ENCODE measurements at places on chromosomes 7 and 10.

- no peak for DNase-seq
These were observed 11.6 kb downstream of the HBP1 start for GRCh38 chr7:107180378-107180777.

DNA sequence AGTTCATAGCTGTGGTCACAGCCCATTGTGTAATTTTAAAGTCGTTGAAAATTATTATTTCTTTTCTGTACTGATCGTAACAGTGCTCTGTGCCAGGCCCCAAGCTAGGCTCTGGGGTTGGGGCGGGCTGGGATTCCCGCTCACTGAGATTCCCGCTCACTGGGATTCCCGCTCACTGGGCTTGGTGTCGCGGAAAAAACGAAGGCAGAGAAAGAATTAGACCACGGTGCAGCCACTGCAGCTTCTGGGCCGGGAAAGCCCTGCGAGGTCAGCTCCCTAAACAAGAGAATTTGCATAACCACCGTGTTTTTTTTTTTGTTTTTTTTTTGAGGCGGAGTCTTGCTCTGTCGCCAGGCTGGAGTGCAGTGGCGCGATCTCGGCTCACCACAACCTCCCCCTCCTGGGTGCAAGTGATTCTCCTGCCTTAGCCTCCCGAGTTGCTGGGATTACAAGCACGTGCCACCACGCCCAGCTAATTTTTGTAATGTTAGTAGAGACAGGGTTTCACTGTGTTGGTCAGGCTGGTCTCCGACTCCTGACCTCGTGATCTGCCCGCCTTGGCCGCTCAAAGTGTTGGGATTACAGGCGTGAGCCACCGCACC lies 31.2 kb downstream of the FOXK1 start:
- DNase-seq, result no peak

DNA sequence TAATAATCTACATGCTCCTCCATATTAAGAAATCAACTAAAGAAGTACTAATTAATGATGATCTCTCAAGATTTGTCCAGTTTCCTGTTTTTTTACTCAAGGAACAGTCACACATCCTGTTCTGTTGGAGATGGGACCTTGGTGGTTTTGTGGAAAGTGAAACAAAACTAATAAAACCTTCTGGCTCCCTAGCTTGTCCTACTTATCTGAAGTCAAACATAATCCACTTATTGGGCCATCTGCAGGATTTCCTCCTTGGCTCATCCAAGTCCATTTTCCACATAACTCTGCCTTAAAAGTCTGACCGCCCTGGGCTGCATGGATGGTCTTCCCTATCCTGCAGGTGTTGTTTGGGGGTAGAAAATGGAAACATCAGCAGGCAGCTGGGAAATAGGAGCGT lies 39.4 kb upstream of the TARP start:
- no peak for DNase-seq

DNA sequence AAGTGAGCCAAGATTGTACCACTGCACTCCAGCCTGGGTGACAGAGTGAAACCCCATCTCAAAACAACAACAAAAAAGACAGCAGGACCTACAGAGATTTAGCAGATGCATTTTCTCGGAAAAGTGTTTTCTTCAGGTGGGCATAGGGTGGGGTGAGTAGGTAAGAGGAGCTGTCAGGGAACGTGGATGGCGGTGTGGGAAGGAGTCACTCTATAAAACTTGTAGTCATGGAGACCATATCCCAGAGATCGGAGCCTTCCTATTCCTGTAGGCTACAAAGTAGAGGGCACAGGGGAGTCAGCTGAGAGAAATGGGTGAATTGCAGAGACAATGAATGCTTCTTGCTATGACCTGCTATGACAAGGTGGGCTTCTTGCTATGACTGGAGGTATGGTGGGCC lies 283.0 kb upstream of the FOXK1 start:
- DNase-seq, result no peak

DNA sequence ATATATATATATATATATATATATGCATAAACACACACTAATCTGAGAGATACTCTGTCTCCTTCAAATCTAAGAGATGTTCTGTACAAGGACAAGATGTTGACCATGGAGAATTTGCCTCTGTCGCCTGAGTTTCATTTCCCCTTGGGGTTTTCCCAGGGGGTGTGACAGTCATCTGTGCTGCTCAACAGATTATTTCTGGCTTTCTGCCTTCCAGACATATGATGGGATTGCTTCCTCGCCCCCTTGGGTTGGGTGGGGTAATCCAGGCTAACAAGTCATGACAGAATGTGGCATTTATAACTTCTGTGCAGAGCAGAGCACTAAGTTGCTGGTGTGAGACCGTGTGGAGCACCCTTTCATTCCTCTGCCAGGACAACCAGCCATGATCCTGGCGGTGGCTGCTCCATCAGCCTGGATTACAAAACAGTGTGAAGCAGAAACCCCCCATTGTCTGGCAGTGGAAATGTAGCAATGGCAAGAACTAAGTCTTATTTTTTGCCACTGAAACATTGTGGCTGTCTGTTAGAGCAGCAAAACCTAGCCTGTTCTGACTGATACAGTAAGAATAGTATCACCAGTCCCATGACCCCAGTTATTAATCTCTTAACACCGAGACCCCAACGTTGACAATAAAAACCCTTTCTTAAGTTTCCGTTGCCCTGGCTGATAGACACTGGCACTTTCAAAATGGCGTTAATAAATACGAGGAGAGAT lies 13.7 kb upstream of the USP6NL start:
- no peak for DNase-seq

GRCh38 chr10:7634142-7634894 lies 32.4 kb downstream of the ITIH5 start:
- DNase-seq, result no peak

DNA sequence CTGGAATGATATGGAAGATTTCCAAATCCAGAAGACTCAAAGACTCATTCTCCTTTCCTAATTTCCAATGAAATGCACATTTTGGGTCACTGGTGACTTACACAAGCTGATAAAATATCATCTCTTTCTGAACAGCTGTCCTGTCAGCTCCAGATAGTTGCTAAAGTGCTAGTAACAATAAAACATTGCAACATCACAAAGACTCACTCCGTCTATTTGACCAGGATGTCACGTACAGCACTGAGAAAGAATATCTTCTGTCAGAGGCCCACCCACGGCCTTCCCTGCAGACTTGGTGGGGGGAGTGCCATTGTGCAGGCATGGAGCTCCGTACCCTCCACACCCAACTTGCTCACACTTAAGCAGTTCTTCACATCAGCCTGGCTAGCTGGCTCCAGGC lies 78.9 kb upstream of the EGR2 start:
- DNase-seq, result no peak

DNA sequence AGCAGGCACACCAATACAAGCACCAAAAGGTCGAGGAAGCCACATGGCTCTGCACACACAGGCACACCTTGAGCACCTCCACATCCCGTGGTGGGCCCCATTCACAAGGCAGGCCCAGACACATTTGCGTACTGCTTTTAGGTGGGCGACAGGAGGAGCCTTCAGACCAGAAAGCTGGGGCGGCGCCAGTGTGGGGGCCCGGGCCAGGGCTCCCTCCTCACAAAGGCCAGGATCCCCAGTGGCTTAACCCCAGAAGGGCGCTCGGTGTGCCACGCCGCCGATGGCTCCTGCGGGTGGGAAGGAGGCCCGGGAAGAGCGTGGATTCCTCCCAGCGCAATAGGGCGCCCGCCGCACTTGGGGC lies 2.8 kb upstream of the SMARCD3 start:
- no peak for DNase-seq

DNA sequence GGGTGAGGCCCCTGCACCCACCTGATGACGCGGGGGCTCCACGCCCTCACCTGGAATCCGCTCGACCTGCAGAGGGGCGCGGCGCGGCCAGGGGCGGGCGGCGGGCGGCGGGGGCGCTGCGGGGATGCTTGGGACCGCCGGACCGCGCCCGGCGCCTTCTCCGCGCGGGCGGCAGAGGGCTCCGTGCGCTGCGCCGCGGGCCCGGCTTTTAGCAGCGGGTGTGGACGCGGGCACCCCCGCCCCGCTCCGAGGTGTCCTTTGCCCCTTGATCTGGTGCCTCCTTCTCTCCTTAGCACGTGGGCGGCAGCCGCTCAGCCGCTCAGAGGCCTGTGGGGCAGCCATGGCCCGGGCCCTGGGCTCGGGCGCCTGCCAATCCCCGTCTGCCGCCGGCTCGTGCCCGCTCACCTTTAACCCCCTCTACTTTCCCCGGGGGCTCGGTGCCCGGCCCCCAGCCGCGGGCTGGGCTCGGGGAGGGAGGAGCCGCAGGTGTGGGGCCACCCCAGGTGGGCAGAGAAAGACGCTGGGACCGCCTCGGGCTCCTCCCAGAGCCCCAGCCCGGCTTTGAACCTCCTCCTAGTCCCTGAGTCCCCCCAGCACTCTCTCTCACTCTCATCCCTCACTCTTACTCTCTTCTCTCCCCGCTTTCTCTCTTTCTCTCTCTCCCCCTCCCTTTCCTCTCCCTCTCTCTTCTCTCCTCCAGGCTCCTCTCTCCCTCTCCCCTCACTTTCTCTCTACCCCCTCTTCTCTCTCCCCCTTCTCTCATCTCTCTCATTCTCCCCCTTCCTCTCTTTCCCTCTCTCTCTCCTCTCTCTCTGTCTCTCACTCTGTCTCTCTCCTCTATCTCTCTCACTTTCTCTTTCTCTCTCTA lies 19.7 kb upstream of the VPS37D start:
- DNase-seq, result no peak

DNA sequence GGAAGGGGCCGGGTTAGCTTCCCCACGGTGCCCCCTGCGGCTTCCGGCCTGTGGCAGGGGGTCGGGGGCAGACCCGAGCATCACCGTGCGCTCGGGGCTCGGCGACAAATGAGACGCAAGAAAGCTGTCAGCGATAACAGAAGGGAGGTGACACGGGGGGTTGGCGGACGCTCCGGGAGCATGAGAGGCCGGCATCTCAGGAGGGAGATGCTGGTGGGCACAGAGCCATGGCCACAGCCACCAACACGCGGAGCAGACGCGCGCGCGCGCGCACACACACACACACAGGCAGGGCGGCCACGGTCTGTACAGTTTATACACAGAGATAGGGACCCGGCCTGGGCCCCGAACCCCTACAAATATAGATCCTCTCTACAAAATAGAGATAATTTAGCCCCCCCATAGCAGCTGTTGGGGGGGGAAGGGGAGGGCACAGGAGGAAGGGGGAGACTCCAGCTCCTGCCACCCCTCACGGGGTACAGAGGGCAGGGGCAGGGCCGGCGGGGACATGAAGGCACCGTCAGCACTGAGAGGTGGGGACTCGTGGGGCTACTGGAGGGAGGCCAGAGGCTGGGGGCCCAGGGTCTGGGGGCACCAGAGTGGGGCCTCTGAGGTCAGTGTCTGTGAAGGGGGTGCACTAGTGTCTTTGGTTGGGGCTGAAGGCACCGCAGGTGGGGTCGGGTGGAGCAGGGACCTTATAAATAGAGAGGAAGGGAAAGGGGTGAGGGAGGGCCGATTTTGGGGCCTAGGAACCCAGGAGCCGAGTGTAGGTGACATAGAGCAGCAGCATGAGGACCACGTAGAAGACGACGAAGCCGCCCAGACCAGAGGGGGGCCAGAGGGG lies 884 bp upstream of the SAP25 start:
- no peak for DNase-seq

DNA sequence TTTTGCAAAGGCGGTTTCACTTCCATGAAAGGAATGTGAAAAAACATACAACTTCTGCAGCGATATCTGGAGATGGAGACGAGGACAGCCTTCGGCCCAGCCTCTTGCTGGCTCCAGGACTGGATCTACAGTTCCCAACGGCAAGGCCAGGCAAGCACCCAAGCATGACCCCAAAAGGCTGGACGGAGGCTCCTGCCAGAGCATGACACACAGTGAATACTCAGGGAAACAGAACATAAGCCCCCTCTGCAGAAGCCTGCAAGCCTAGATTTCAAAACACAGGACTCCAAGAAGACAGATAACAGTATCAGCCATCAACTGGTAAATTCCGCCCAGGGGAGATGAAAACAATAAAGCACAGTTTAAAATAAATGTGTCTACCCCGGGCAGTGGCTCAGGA lies 3.3 kb upstream of the LRRC27 start:
- no peak for DNase-seq

- DNase-seq, result no peak
These were observed 183.9 kb upstream of the FZD1 start for GRCh38 chr7:91080351-91080750.

DNA sequence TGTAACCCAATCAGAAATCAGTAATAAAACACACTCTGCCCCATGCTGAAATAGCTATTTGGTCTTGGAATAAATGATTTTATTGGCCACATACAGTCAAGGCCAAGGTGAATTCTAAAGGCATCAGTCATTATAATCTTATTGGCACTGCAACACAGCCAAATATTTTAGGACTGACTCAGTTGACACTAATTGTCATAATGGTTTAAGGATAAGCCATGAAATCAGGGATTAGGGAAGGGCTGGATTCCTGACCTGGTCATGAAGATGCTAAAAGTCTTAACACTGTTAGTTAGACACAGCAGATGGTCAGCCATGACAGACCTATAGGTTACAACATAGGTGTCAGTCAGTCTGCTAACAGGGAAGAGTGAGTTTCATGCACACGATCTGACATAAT lies 330.3 kb upstream of the NPSR1 start:
- DNase-seq, result no peak

DNA sequence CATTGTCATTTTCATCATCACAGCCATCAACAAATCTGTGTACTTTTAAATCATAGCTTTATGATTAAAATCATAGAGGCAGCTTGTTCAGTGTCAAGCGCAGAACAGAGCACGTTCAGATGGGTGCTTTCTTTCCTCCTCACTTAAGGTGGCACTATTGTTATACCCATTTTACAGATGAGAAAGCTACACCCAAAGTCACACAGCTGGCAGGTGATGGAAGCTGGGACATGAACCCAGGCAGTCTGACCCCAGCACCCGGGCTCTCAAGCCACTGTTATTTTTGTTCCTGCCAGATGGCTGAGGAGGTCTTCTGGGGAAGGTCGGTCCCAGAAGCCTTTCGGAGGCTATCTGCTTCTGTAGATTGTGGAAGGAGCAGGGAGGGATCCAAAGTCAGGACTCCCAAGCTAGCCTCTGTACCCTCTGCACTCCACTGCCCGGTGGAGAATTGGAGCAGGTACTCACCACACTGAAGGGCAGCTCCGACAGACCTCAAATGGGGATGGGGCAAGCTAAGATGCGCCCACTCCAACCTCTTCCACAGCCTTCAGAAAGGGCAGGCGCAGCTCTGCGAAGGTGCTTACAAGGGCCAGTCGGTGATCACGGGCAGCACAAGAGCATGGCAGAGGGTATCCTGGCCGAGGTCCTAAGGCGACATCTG lies 610 bp downstream of the AVPI1 start:
- no peak for DNase-seq

Measured in SW 1271 (cell line).